M059J (cell line): ENCODE measurements at places on chromosomes 12 and 14. TPM values are rescaled to one million over a fixed set of nuclear protein-coding genes. Genes with fewer than 3 reads are reported as not detected.

Gene CPNE8
- total RNA-seq: 9.8 and 11.6 TPM in 2 replicates

DNA sequence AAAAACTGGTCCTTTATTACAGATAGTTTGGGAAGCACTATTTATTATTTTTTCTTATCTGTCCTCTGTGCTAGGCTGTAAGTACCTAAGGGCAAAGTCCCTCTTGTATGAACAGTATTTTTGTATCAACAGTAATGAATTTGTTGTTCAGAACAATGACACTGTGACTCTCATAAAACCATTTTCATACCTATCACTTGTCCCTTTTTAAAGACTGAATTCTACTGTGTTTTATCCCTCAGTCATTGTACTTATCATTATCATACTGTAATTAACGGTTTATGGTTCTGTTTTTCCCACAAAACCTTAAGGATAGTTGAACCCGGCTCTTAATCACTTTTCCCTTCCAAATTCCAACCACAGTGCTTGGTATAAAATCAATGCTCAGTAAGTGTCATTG is 69.4 kb downstream of the SRGAP1 start:
- DNase-seq: no peak

GRCh38 chr12:70002912-70003255 is 177.9 kb downstream of the MYRFL start:
- no peak for DNase-seq

Gene ZFYVE1
- 8.5 and 13.8 TPM in 2 replicates for total RNA-seq

Gene SLC7A7
- total RNA-seq: 2.6 and 3.6 TPM in 2 replicates
